Right hindlimb (tissue), 1 donor: ENCODE measurements at places on chromosomes 1 and 21.

DNA sequence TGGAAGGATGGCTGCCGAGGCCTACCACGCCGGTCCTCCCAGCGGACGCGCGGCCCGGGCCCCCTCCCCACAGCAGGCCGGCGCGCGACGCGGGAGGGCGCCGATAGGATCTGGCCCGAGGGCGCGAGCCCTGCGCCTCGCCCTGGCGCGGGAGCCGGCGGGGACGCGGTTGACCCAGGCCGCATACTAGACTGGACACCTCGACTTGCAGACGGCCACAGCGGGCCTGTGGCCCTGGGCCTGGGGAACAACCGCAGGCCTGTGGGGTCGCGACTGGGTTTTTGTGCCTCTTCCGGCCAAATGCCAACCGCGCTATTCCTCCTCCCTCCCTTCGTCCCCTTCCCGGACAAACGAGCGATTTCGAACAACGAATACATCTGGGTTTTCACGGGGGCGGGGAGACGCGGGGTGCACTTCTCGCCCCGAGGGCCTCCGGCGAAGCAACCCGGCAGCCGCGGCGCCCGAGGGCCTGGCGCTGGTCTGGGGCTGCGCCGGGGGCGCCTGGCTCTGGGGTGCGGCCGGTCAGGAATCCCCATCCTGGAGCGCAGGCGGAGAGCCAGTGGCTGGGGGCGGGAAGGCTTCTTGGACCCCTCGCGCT lies 2.4 kb downstream of the NHLH2 start:
- no peak for DNase-seq

- DNase-seq: no peak
Measured at GRCh38 chr1:32273391-32274208, 18.3 kb upstream of the HDAC1 start.

DNA sequence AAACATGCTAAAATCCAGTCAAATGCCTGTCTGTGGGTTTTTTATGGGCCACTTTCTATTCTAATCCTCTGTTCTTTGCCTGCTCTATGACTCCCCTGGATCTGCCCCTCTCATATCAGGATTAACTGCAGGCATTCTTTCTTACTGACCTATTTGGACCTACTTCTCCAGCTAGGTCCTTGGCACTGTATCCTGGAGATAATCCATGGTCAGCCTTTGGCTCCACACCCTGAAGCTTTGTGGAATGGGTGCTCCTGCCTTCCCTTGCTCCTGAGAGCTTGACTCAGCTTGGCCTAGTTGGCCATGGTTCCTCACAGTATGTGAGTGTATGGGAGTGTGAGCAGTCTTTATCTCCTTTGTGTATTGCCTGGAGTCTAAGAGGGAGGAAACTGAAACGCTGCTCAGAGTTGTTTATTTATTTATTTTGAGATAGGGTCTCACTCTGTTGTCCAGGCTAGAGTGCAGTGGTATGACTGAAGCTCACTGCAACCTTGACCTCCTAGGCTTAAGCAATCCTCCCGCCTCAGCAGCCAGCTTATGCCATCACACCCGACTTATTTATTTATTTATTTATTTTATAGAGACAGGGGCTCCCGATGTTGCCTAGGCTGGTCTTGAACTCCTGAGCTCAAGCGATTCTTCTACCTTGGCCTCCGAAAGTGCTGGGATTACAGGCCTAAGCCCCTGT lies 28.7 kb upstream of the CDC14A start:
- DNase-seq: peak; percentile 28

- no peak for DNase-seq
Measured at GRCh38 chr21:31974454-31974985, 101.7 kb downstream of the HUNK start.

GRCh38 chr1:214331827-214332423 lies 51.0 kb downstream of the SMYD2 start:
- no peak for DNase-seq

DNA sequence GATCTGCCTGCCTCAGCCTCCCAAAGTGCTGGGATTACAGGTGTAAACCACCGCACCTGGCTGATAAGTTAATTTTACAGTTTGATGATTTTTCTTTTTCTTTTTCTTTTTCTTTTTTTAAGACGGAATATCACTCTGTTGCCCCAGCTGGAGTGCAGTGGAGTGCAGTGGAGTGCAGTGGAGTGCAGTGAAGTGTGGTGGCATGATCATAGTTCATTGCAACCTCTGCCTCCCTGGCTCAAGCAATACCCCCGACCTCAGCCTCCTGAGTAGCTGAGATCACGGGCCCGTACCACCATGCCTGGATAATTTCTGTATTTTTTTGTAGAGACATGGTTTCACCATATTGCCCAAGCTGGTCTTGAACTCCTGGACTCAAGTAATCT lies 84.4 kb upstream of the CXADR start:
- no peak for DNase-seq

DNA sequence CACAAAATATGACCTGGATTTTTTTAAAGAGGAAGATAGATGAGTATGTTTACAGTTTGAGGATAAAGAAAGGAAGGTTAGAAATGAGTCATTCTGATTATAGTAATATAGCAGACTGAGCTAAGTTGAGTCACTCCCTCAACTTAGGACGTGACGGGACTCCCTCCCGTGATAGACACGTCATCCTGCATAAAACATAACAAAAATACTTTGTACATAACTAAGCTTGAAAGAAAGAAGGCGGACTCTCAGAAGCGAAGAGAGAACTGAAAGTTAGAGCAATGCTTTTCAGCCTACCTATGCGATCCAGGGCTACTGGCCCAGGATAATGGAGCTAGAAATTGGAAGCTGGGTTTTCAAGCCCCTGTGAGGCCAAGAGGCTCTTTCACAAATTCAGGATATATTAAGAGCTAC lies 53.0 kb upstream of the DESI2 start:
- no peak for DNase-seq

DNA sequence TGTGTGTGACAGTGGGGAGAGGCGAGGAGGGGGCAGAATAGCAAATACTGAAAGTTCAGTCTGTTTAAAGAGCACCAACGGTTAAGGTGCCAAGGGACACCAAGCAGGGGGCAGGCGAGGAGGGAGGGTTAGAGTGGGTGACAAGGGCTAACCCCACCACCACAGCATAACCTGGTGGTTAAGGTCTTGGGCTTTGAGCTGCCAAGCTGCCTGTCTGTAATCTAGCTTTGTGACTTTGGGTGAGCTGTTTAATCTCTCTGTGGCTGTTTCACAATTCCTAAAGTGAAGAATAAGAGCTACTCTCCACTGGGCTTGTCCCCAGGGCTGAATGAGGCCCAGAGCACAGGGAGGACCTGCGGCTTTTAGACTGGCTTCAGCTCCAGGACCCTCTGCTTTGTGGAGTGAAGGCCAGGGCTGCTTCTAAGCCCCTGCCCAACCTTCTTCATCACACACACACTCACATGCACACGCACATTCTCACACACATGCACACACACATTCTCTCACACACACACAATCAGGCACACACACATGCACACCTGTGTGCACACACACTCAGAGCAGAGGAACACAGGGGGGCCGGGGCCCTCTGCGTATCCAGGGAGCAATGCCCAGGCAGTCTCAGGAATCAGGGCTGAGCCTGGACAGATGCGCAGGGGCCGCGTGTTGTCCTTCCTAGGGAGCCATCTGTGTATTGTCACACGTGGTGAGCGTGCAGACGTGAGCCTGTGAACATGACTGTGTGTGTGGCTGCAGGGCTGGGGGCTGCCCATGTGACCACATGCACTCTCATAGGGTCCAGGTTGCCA lies 101.6 kb upstream of the TARDBP start:
- no peak for DNase-seq

GRCh38 chr1:210446479-210446878 lies 117.8 kb downstream of the HHAT start:
- DNase-seq: no peak

DNA sequence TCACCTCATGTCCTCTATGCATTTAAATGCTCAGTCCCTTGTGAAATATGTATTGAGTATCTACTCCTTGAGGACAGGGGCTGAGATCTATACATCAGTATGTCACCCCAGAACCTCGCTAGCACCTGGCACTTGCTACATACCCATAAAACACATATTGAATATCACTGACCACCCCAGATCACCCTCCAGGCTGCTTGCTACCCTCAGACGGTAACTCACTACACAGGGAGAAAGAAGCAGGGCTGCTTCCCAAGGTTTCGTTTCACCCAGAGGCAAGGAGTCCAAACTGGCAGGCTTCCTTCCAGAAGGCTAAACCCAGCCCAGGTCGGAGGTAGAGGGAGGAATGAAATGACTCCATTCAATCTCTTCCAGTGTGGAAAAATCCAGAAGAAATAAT lies 8.5 kb downstream of the INKA2 start:
- DNase-seq: no peak

GRCh38 chr1:91876781-91877573 lies 9.0 kb downstream of the TGFBR3 start:
- no peak for DNase-seq

DNA sequence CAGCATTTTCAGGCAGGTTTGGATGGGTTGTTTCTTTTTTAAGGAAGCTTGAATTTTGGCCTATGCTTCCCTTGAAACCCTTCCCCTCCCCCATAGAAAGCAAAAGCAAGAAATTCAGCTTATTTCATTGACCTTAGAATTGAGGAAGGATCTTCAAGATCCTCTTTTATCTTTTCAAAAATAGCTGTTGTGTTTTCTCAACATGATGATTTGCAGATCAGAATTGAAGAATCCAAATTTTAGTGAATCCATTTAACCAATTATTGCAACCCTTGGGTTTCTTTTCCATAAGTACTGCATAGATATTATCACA lies 73.7 kb downstream of the LRRC8C start:
- DNase-seq: no peak

DNA sequence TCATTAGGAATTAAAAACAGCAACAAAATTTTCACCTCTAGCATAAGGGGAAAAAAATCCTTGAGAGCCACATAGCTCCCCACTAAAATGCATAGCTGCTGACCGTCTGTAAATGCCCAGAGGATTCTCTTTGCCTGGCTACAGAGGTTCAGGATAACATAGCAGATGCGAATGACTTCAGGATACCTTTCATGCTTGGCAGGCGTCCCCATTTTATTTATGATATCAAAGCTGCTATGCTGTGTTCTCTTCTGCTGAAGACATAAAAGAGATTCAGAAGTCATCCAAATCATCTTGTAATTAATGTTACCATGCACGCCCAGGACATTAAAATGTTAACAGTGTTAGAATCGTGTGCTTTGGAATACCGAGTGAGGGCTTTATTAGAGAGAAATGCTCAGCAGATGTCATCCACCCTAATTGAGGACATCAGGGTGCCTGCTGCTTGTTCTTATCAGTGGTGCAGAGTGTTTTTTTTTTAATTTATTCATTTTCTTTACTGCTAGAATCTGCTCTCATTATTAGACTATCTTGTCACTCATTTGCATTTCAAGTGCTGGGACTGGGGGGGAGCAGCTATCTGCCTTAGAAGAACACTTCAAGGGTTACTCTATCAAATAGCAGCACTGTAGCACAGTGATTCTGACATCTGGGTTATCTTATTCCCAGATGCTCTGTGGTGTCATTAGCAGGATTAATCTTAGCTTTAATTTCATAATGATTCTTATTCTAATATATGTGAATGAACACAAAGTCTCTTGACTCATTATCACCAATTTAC lies 139.5 kb downstream of the ZNF326 start:
- DNase-seq: no peak

GRCh38 chr1:43267291-43267805 lies 2.4 kb upstream of the TMEM125 start:
- DNase-seq: no peak

DNA sequence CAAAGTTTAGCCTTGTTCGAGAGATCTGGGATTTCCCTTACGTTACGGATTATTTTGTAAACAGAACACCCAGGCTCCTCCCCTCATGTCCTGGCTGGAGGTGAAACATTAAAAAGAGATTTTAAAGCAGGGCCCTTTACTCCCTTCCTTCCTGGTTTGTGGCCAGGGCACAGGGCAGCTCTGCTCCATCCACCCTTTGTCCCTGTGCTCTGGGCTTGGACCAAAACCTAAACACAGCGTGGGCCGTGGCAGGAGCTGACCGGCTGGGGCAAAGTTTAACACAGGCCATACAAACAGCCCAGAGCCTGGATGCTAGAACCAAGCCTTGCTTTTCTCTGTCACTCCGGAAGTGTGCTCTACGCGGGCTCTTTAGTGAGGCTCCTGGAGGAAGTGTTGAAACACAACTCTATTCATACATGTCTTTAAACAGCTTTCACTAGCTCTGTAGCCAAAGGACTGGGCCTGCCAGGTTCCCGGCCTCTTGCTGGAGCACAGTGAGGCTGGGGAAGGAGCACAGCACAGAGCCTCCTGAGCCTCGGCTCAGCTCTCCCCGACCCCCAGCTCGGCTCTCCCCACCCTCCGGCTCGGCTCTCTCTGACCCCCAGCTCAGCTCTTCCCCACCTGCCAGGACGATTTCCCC lies 84.7 kb downstream of the PDE9A start:
- DNase-seq: peak; percentile 49

DNA sequence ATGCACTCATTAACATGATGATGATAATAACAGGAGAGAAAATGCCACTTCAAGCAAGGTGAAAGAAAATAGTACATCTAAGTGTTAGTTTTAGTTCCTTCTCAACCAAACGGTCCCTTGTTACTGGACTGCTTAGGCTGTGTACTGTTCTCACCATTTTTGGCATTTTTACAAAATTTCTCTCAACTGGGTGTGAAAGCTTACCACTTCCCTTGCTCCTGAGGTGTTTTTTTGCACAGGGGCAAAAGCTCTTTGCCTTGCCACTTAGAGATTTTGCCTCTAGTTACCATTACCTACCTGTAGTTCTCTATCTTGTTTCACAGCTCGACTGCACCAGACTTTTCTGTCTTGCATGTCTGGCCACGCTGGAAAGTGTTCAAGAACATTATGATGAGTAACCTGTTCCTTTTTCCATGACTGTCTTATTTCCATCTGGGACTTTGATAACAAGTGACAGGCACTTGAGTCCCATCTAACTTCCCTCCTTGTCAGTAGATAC lies 10.7 kb downstream of the NEK7 start:
- DNase-seq: no peak

- peak; percentile 85 for DNase-seq
Measured at GRCh38 chr1:15153184-15153841, at the start of gene TMEM51. TMEM51 (plus strand) TSS chr1:15153747; CDS start chr1:15215088, 61,341 bp downstream.

GRCh38 chr21:22395965-22396364 lies 1397.8 kb downstream of the NCAM2 start:
- no peak for DNase-seq
